Endothelial cell (in vitro differentiated cells): ENCODE measurements at places on chromosomes 16 and 17.

DNA sequence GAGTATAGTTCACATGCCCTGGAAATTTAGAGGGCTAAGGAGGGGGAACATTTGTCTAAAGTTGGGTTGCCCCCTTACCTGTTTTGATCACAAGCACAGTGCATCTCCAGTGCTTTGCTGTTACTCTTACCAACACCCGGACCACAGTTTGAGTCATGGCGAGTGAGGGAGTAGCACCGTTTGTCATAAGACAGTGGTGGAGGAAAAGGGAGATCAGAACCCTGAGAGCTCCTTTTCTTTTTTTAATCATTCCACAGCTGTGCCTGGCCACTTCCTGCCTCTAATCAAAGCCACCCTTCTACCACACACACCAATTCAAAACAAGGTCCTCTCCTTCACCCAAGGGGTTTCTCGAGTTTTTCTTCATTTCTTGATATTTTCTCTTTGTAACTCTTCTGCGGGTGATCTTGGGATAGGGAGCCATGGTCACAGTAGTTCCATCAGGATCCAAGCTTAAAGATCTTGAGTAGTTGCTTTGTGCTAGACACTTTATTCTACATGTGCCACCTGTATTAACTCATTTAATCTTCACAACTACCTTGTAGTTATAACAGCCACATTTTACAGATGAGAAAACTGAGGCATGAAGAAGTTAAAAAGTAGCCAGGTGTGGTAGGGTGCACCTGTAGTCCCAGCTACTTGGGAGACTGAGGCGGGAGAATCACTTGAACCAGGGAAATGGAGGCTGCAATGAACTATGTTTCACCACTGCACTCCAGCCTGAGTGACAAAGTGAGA, 5.0 kb upstream of the MYL4 start:
- DNase-seq, result no peak

GRCh38 chr16:66419527-66419926, 7.6 kb upstream of the BEAN1 start:
- no peak for DNase-seq

- DNase-seq, result no peak
These were observed 547 bp upstream of the ZNF48 start for GRCh38 chr16:30394592-30395154.

GRCh38 chr16:9061358-9061813, 30.1 kb upstream of the HAPSTR1 start:
- DNase-seq, result no peak

- DNase-seq, result no peak
These were observed 1.5 kb upstream of the WFIKKN1 start for GRCh38 chr16:629185-629832.

DNA sequence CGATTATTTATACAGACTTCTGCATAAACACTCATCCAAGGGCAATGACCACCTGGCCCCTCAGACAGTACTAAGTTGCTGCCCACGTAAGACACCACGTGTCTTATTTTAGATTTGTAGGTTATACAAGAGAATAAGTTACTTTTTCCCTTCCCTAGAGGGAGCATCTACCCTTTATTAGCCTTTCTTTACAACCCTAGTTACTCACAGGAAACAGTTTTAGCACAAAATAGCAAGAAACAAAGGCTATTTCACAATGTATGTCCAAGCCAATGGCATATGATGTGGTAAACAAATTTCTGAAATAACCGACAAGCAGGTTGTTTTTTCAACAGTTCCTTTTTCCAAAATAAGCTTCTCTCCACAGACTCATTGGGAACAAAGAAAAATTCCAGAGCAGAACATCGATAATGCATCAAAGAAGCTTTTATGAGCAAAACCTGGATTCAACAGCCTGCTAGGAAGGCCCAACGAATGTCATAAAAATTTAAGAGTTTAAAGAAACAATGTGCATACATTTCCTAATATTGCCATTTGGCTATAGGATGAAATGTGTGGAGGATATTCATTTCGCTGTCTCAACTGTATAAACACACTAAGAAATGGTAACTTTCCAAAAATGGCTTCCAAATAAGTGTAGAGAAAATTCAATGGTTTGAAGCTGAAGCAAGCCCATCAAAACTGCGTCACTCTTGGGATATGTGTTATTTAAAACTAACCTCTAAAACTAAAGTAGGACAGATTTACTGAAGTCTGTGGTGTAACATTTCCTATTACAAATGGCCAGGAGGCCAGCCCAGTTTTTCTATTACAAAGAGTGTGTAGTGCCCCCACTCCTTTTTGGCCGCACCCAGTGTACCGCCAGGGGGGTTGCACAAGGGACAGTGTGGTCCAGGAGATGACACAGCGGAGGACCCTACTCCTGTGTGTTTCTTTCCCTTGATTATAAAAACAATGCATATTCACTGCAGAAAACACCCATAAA, 50.4 kb upstream of the ERN1 start:
- no peak for DNase-seq

- no peak for DNase-seq
These were observed 154.8 kb upstream of the RBFOX1 start for GRCh38 chr16:7177875-7178274.

DNA sequence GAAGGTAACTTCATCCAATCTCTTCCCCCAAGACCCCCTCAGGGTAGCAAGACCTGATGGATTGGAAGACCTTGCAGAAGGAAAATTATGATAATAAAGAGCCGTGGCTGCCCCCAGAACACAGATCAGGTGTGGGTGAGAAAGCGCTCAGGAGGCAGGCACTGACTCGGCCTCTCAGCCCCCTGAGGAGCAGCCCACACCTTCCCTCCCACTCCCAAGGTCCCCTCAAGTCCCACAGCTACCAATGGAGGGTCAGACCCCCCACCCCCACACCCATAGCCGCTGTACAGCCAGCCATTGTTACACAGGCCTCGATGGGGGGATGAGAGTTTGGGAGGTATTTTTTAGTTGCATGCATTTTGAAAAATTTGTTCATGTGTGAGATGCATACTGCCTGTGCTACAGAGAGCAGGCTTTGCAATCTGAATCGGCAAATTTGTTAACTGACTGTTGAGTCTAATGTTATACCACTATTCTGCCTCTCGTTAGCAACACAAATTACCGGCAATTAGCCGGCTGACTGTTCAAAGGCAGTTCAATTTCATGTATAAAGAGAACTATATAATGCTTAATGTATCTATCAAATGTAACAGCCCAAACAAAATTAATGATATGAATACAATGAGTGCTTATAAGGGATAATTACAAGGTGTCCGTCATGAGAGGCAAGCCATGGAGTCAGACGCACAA, 211.7 kb downstream of the C16orf78 start:
- DNase-seq, result no peak

- DNase-seq, result no peak
These were observed 44.7 kb downstream of the RPH3AL start for GRCh38 chr17:307741-308507.

- peak; percentile 59 for DNase-seq
These were observed 35.9 kb downstream of the CMTM4 start for GRCh38 chr16:66660422-66661209.

- no peak for DNase-seq
These were observed 66.9 kb downstream of the RNF213 start for GRCh38 chr17:80327518-80327917.

GRCh38 chr17:68318103-68318991, 27.1 kb downstream of the ARSG start:
- DNase-seq, result no peak

- no peak for DNase-seq
These were observed 1.6 kb downstream of the TMEM114 start for GRCh38 chr16:8588682-8589056.

DNA sequence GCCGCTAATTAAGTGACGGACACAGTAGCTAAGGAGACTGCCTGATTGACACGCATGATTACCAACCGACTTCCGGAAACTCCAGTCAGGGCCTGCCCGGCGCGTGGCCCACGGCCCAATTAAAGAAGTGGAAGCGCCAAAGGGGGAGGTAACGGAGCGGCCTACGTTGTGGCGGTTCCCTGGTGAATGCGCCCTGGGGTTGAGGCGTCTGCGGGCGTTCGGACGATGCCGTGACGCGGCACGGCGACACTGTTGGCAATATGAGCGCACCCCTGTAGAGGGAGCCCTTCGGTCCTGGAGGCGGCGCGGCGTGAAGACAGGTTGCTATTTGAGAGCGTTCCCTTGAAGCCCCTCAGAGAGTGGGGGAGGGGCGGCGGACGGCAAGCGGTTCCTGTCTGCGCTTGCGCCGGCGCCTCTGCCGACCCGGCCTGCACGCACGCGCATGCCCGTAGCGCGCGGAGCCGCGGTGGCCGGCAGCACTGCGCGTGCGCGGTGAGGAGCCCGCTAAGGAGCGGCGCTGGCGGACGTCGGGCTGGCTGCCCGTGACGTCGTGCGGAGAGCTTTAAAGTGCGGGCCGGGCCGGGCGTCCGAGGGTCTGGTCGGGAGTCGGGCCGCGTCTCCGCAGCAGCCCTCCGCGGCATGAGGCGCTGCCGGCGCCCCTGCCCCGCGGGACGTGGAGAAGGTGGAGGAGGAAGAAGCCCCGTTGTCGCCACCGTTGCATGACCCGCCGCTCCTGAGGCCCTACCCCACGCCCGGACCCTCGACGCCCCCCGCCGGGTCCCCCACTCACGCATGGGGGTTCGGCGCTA, at the start of gene ALKBH5:
Gene ALKBH5, plus strand, starts transcription at position 495 of the 809 bp plus-strand sequence. CDS start 416 bp downstream, outside the sequence.
- peak; percentile 97 for DNase-seq

- no peak for DNase-seq
These were observed 10.5 kb downstream of the CDK5RAP3 start for GRCh38 chr17:47981462-47981861.

DNA sequence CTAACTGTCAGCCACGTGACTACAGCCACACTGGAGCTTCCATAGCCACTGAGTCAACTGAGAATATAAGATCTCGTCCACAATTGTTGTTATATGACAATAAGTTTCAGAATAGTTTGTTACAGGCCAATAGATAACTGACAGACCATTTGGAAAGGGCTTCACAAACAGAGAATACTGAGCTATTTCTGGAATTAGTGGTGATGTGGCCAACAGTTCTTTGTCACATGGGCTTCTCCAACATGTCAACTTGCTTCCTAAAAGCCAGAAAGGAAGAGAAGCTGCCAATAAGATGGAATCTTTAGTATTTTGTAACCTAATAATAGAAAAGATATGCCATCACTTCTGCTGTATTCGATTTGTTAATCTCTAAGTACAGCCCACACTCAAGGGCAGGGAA, 1220.4 kb downstream of the CDH8 start:
- no peak for DNase-seq

DNA sequence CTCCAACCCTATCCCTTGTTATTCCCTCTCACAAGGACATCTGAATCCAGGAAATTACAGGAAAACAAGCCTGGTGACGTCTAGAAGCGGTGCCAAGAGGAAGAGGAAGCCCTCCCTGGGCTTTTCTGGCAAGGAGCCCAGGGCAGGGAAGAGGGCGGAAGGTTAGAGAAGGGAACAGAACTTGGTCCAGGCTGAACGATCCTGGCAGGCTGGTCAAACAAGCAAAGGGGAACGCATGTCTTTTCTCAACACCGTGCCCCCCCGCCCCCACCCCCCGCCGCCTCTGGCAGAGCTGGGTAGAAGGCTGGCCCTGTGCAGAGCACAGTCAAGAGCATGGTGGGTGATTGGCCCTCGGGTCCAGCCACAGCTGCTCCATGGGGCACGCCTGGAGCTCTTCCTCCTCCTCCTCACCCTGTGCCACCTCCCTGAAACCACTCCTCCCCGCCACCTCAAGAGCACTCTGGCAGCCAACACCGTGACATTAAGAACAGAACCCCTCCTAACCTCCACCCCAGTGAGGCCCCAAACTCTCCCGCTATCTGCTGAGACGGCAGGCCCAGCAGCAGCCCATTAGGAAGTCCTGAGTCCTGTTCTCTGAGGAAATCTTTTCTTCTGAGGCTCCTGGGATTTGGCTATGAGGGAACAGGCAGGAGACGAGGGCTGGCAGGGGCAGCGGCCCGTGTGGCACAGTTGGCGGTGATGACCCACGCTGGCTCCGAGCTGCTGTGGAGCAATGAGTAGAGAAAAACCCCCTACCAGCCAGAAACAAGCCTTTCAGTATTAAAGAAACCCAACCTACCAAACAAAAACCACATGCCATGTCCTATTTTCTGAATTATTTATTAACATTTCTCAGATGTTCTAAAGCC, 7.3 kb downstream of the C16orf86 start:
- peak; percentile 43 for DNase-seq

GRCh38 chr17:7774055-7774521, 56.5 kb downstream of the DNAH2 start:
- no peak for DNase-seq
